ENCODE measurements at places on chromosomes 5 and 9. TPM values are rescaled to one million over a fixed set of nuclear protein-coding genes. Genes with fewer than 3 reads are reported as not detected.

- H3K27ac ChIP-seq: peak overlapping the region; percentile 91
- H3K4me3 ChIP-seq: no peak overlapping the region
- no peaks in the 10 kb centered on the region for H3K36me3 ChIP-seq
- peaks cover 84% of the 10 kb centered on the region for H3K4me1 ChIP-seq
Measured at GRCh38 chr5:74953554-74953936, 87.4 kb upstream of the FAM169A start.

ATP10B gene
- total RNA-seq: 0.63 TPM

- no peak overlapping the region for H3K4me3 ChIP-seq
- no peak overlapping the region for H3K27ac ChIP-seq
- peak; percentile 81 for DNase-seq
- H3K4me1 ChIP-seq: no peaks in the 10 kb centered on the region
Measured at GRCh38 chr5:79857714-79858409, 133.2 kb downstream of the MTX3 start.

DNA sequence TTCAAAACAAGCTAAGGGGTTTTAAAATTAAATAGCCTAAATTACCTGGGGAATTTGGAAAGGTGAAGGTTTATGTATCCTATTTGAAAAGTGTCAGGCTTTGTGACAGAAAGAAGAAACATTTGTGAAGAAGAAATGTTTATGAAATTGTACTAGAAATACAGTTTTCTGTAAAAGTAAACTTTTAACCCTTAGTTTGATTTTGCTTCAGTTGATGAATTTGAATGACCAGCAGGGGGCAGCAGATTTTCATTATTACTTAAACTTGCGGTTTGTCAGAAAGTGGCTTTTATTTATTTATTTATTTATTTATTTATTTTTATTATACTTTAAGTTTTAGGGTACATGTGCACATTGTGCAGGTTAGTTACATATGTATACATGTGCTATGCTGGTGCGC lies 58.1 kb downstream of the NNT start:
- no peak overlapping the region for H3K27ac ChIP-seq
- peak; percentile 39 for DNase-seq
- no peaks in the 10 kb centered on the region for H3K4me1 ChIP-seq
- no peak overlapping the region for H3K4me3 ChIP-seq
- no peaks in the 10 kb centered on the region for H3K36me3 ChIP-seq
- H3K27me3 ChIP-seq: no peaks in the 10 kb centered on the region

KIF4B gene
- 0.14 TPM for total RNA-seq

DNA sequence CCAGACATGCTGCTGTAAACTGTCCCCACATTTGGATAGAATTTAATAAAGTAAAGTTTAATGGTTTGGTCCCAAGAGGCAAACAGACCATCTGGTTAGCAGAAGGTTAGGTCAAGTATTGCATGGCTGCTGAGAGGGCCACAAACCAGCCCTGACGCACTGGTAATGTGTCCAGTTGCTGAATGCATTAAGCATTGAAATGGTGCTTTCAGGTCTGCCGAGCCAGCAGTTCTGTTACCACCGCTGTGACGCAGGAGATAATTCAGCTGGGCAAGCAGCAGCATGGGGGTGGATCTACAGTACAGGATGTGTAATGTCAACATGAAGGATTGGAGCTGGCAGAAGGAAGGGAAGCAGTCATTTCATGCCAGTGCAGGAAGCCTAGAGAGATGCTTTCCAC lies 16.0 kb downstream of the ZNF462 start:
- H3K4me1 ChIP-seq: peaks cover 25% of the 10 kb centered on the region
- no peaks in the 10 kb centered on the region for H3K36me3 ChIP-seq
- no peak overlapping the region for H3K4me3 ChIP-seq
- no peak for DNase-seq
- H3K27ac ChIP-seq: no peak overlapping the region
- H3K27me3 ChIP-seq: no peaks in the 10 kb centered on the region

CCDC192 gene
- total RNA-seq: not detected

PCDHA11 gene
- total RNA-seq: not detected

GRXCR2 gene
- total RNA-seq: 0.16 TPM

IRX1 gene
- not detected for total RNA-seq

- H3K4me3 ChIP-seq: no peak overlapping the region
- H3K4me1 ChIP-seq: no peaks in the 10 kb centered on the region
- no peaks in the 10 kb centered on the region for H3K36me3 ChIP-seq
- no peaks in the 10 kb centered on the region for H3K27me3 ChIP-seq
- H3K27ac ChIP-seq: no peak overlapping the region
Measured at GRCh38 chr9:79353856-79354520, 217.8 kb upstream of the TLE4 start.

DNA sequence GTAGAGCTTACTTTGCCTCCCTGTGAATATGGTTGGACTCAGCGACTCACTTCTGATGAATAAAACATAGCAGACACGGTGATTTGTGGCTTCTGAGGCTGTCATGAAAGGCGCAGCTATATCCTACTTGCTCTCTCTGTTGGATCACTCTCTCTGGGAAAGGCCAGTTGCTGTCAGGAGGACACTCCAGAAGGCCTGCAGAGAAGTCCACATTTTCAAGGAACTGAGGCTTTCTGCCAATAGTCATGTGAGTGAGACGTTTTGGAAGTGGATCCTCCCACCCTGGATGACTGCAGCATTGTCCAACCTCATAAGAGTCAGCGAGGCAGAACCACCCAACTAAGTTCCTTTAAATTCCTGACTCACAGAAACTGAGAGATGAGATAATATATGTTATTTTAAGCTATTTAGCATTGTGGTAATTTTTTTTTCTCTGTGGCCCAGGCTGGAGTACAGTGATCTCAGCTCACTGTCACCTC lies 156.0 kb upstream of the MAST4 start:
- DNase-seq: no peak
- no peak overlapping the region for H3K4me3 ChIP-seq
- no peak overlapping the region for H3K27ac ChIP-seq
- H3K36me3 ChIP-seq: no peaks in the 10 kb centered on the region
- H3K27me3 ChIP-seq: no peaks in the 10 kb centered on the region
- H3K4me1 ChIP-seq: no peaks in the 10 kb centered on the region

LHX3 gene
- 1.1 TPM for total RNA-seq

- H3K36me3 ChIP-seq: no peaks in the 10 kb centered on the region
- H3K27me3 ChIP-seq: no peaks in the 10 kb centered on the region
- DNase-seq: no peak
- no peak overlapping the region for H3K4me3 ChIP-seq
- no peak overlapping the region for H3K27ac ChIP-seq
Measured at GRCh38 chr5:174793076-174793475, 68.7 kb downstream of the MSX2 start.

- H3K4me1 ChIP-seq: no peaks in the 10 kb centered on the region
- H3K4me3 ChIP-seq: no peak overlapping the region
- H3K36me3 ChIP-seq: no peaks in the 10 kb centered on the region
Measured at GRCh38 chr9:71355884-71356283, 234.5 kb upstream of the TRPM3 start.

- H3K27ac ChIP-seq: no peak overlapping the region
- peaks cover 5% of the 10 kb centered on the region for H3K27me3 ChIP-seq
- DNase-seq: no peak
- H3K36me3 ChIP-seq: no peaks in the 10 kb centered on the region
Measured at GRCh38 chr5:141874262-141874964, 3.8 kb downstream of the PCDH1 start.

NTRK2 gene
- not detected for total RNA-seq

- no peaks in the 10 kb centered on the region for H3K27me3 ChIP-seq
- no peaks in the 10 kb centered on the region for H3K4me1 ChIP-seq
- H3K36me3 ChIP-seq: no peaks in the 10 kb centered on the region
- no peak overlapping the region for H3K27ac ChIP-seq
- no peak overlapping the region for H3K4me3 ChIP-seq
Measured at GRCh38 chr9:89939626-89940292, 334.9 kb downstream of the GADD45G start.

DNA sequence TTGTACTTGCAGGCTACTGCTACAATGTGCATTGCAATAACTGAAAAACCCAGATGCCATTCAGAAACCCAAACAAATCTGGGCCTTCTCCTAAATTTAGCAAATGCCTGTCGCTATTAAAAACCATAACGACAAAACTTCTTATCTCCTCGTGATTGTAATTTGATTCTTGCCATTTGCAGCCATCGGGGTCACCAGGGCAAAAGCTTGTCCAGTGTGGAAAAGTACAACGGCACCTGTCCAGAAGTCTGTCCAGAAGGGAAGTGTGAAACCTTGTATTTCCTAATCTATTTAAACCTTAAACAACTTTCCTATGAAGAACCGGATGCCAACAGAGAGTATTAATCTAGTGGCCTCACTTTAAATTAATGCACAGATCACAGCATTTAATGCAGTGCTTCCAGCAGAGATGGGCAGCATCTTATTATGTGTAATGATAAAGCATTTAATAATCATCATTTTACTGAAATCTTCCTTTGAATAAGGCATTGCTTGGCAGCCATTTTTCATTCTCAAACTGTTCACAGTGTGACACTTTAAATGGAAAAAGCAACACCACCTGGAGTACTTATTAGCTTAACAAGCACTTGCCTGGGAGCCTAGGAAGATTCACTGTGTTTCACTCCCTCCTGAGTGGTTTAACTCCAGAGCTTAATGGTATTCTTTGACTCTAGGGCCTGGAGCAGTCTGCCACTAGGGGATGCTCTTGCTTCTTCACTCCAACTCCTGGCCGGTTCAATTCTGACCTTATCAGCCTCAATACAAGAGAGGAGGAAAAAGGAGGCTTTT lies 4.9 kb upstream of the C7 start:
- no peak overlapping the region for H3K4me3 ChIP-seq
- DNase-seq: peak; percentile 61
- no peaks in the 10 kb centered on the region for H3K27me3 ChIP-seq
- H3K27ac ChIP-seq: no peak overlapping the region

- no peak overlapping the region for H3K27ac ChIP-seq
- no peaks in the 10 kb centered on the region for H3K27me3 ChIP-seq
- H3K4me3 ChIP-seq: no peak overlapping the region
- no peaks in the 10 kb centered on the region for H3K36me3 ChIP-seq
- H3K4me1 ChIP-seq: no peaks in the 10 kb centered on the region
- DNase-seq: no peak
Measured at GRCh38 chr5:122111460-122111859, 17.9 kb upstream of the ZNF474 start.

- H3K27ac ChIP-seq: no peak overlapping the region
- no peaks in the 10 kb centered on the region for H3K27me3 ChIP-seq
- H3K4me1 ChIP-seq: no peaks in the 10 kb centered on the region
- DNase-seq: no peak
Measured at GRCh38 chr5:140996060-140996459, 29.8 kb downstream of the PCDHAC2 start.

SURF2 gene
- 34.4 TPM for total RNA-seq

CCDC180 gene
- 5.9 TPM for total RNA-seq

- H3K4me1 ChIP-seq: peaks cover 30% of the 10 kb centered on the region
- H3K36me3 ChIP-seq: peaks cover 7% of the 10 kb centered on the region
- H3K27me3 ChIP-seq: no peaks in the 10 kb centered on the region
- peak; percentile 75 for DNase-seq
- peak overlapping the region; percentile 14 for H3K27ac ChIP-seq
Measured at GRCh38 chr5:146048994-146049703, 56.2 kb downstream of the PLAC8L1 start.

DNA sequence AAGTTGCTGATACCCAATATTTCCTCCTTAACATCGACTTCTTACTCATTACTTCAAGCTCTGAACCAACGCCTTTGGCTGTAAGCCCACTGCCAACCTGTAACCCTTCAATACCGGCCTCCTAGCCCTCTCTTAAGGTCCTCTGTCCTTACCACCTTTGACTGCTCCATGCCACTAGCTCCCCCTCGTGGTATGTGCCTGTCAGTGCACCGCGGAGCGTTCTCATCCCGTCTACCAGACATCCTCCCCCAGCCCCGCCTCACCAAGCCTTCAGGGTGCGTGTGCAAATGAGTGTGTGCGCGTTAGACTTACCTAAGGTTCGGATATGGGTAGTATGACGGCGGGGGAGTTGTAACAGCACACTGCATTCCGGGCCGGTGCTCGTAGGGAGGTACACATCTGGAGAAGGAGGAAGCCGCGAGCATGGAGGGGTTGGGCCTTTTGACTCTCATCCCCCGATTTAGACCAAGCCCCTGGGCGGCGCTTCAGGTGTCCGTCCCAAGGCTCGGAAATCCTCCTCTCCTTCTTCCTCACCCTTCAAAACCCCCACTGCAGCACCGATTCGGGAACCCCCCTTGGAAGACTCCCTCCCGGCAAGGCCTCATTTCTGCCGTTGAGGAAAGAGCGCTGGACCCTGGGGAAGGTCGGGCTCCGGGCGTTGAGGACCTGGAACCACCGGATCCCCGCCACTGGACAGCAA lies 2.8 kb upstream of the MYORG start:
- no peaks in the 10 kb centered on the region for H3K27me3 ChIP-seq
- no peak overlapping the region for H3K4me3 ChIP-seq
- H3K27ac ChIP-seq: no peak overlapping the region
- H3K4me1 ChIP-seq: peaks cover 21% of the 10 kb centered on the region
- no peaks in the 10 kb centered on the region for H3K36me3 ChIP-seq
- peak; percentile 89 for DNase-seq

- no peak for DNase-seq
- no peaks in the 10 kb centered on the region for H3K4me1 ChIP-seq
- H3K4me3 ChIP-seq: no peak overlapping the region
- no peaks in the 10 kb centered on the region for H3K36me3 ChIP-seq
Measured at GRCh38 chr9:36739373-36740116, 166.8 kb downstream of the MELK start.

DNA sequence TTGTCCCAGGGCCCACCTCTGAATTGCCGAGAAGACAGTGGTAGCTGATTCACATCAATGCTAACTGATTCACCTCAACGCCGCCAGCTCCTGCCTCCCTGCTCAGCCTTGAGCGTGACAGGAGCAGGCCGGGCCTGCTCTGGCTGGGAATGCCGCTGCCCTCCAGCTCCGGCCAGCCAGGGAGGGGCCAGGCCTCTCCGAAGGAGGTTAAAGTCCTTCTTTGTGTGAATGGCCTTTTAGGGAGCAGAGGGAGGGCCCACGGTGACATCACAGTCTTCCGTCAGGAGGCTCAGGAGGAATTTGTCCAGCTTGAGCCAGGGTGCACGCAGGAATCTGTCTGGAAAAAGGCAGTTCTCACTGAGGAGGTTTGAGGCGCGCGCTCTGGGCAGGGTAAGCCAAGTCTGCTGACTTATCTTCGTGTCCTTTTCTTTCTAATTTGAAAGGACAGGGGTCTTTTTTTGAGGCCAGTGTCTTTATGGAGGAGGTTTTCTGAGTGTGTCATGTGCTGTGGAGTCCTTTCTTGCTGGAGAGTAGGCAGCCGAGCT lies 82.7 kb downstream of the C9orf152 start:
- H3K4me1 ChIP-seq: peaks cover 51% of the 10 kb centered on the region
- no peaks in the 10 kb centered on the region for H3K27me3 ChIP-seq
- H3K36me3 ChIP-seq: no peaks in the 10 kb centered on the region
- peak overlapping the region; percentile 97 for H3K27ac ChIP-seq
